ENCODE measurements at places on chromosomes 5 and 9.
A peak's percentile ranks its signal among the peaks of the same experiment; 100 is the strongest.

GRCh38 chr5:139744471-139745131, 51.0 kb upstream of the PSD2 start:
- no peak for DNase-seq

- no peak for DNase-seq
These were observed 11.8 kb downstream of the DBH start for GRCh38 chr9:133647765-133648469.

DNA sequence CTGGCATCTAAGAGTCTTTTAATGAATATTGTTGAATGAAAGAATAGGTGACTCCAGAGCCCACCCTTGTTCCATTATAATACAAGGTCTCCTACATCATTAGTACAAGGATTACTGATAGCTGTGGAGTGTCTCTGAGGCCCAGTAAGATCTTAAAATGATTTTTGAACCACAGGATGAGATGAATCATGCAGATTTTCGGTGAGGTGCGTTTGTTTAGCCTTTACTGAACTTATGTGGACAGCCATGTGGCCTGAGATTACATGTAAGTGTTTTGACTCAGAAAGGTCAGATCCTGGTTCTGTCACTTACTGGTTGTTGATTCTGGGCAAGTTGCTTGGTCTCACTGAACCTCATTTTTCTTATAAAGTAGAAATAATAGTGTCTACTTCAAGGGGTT, 21.6 kb downstream of the NFX1 start:
- DNase-seq = no peak

DNA sequence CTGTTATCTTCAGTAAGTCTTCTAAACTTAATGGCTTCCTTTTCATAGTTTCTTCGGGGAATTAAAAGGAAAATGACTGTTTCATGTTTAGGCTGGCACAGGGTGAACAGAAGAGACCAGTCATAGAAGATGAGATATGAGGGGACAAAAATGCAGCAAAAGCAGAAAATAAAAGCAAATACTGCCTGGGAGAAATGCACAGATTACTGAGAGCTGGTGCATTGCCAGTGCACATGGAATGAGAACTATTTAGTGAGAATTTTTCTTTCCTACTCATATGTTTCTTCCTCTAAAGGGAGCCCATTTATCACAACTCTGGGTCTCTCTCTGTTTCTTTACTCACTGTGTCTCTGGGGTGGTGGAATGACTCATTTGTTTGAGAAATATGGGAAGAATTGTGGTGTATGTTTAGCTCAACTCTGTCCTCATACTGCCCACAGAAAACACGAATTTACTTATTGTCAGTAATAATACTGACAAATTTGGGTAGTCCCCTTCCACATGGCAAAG, 25.9 kb upstream of the ANKRD55 start:
- DNase-seq = peak; percentile 85

DNA sequence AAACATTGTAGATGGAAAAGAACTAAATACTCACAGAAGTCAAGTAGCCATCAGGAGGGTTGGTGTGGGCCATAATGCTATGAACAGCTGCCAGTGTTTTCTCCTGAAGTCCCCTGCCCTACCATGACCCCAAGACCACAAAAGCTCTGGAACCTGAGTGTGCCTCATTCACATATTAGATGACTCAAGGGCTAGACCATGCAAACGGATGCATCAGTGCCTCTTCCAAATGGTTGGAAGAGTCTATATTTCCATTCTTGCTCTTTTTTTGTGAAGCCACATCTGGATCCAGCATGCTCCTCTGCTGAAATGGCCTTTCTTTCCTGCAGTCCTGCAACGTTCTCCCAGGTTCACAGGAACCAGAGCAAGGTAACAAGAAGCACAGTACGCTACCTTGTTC, 136.6 kb upstream of the EPB41L4A start:
- peak; percentile 6 for DNase-seq
